ENCODE measurements at places on chromosomes 7 and 10.

DNA sequence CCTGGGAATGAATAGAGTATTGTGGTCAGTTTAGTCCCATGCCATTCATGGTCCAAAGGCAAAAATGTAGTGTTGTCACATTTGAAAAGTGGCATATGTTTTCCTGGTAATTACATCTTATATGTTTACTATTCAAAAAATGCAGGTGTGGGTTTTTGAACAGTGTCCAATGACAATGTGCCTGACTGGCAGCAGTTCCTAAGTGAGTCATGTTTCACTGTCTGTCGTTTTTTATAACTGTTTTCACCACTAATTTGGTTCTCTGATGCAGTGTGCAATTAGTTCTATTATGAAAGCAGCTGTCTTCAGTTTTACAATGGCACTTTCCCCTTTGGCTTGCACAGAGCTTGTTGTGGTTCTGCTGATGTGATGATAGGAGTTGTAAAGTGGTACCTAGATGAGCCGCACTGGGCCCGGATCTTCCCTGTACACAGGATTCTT, 162.3 kb downstream of the SEM1 start:
- no peak for DNase-seq

- no peak for DNase-seq
Measured at GRCh38 chr10:15202639-15203038, 34.1 kb upstream of the NMT2 start.

GRCh38 chr7:111858331-111858730, 296.0 kb upstream of the IMMP2L start:
- no peak for DNase-seq

DNA sequence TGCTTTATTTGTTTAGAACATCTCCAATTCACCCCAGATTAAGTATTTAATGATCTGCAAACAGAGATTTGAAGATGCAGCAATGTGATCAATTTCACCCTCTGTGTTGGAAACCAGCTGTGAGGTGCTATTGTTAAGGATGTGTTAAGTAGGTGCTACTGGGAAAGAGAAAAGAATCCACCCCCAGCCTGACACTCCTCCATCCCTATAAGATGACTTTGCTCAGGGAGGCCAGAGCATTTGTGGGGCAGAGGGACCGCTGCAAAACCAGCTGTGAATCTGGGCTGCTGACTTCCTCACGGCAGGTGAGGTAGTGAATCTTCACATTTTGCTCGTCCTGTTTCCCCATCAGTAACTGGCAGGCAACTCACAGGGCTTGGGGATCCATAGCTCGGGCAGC, 297.5 kb downstream of the GFRA1 start:
- no peak for DNase-seq

DNA sequence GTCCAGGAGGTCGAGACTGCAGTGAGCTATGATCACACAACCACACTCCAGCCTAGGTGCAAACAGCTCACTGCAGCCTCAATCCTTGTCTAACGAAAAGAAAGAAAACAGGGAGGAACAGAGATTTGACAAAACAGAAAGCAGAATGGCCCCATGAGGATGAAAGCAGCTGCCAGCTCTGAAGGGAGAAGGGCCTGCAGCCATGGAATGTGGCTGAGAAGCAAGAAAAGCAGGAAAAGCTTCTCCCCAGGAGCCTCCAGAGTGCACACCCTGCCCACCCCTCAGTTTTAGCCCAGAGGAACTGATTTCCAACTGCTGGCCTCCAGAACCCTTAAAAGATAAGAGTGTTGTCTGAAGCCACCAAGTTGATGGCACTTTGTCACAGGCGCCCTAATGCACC, 13.0 kb downstream of the ESYT2 start:
- no peak for DNase-seq

DNA sequence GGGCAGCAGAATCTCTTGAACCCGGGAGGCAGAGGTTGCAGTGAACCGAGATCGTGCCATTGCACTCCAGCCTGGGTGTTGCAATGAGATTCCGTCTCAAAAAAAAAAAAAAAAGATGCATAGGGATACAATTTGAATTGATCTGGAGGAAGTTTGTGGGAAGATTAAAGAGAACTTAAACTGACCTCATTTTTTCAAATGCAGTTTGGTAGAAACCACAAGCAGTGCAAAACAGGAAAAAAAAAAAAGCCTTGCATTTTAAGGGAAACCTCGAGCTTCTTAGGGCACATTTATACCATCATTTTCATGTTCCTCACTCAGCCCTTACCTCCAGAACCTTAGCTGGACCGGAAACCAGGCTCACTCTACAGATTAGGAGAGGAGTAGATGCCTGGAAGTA, 2.8 kb downstream of the KCTD7 start:
- no peak for DNase-seq

- no peak for DNase-seq
Measured at GRCh38 chr10:128046953-128047290, 79.3 kb downstream of the MKI67 start.

GRCh38 chr10:101267290-101267680, 38.0 kb upstream of the LBX1 start:
- no peak for DNase-seq
